Inflammatory macrophage treated with lipopolysaccharide for 4 hours (primary cell): ENCODE measurements at places on chromosomes 12 and 14.

GRCh38 chr14:76486251-76486743 is 110.4 kb downstream of the ESRRB start:
- no peak for DNase-seq

- no peak for DNase-seq
These were observed 82.9 kb upstream of the TRHDE start for GRCh38 chr12:72189266-72189665.

DNA sequence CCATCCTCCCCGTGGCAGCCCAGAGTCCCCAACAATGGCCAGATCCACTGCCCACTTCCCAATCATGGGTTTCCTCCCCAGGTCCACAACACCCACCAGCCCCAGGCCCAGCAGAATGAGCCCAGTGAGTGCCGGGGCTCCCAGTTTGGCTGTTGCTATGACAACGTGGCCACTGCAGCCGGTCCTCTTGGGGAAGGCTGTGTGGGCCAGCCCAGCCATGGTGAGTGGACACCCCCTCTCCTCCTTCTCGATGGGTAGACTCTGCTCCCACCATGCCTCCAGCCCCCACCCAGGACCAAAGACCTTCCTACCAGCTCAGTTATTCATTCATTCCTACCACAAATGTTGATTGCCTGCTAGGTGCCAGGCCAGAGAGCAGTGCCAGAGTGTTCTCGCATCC is 23.8 kb downstream of the PAPLN start:
- no peak for DNase-seq

DNA sequence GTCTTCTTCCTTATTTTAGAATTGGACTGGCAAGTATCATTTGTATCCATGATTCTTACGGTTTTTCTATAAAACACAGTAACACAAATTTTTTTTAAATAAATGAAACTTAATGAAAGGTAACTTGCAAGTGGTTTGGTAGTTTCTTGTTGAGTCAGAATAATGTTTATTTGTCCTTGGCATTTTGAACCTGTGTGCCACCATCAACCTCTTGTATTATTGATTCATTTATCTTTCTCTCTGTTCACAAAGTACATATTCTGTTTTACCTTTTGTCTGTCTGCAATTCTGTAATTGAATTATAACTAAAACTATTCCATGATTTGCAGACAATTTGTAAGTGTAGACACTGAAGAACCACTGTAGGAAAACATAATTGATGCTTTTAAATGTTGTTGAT is 54.7 kb downstream of the MIPOL1 start:
- no peak for DNase-seq

DNA sequence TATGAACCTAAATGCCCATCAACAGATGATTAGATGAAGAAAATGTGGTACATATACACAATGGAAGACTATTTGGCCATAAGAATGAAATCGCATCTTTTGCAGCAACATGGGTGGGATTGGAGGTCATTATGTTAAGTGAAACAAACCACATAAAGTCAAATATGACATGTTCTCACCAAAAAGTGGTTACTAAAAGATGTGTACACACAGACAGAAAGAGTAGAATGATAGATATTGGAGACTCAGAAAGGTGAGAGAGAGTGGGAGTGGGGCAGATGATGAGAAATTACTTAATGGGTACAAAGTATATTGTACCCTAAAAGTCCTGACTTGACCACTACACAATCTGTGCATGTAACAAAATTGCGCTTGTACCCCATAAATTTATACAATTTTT is 19.6 kb downstream of the VWF start:
- DNase-seq = no peak

- no peak for DNase-seq
These were observed 15.6 kb downstream of the OTX2 start for GRCh38 chr14:56794557-56795283.

GRCh38 chr14:78997811-78998210 is 827.6 kb downstream of the NRXN3 start:
- no peak for DNase-seq

DNA sequence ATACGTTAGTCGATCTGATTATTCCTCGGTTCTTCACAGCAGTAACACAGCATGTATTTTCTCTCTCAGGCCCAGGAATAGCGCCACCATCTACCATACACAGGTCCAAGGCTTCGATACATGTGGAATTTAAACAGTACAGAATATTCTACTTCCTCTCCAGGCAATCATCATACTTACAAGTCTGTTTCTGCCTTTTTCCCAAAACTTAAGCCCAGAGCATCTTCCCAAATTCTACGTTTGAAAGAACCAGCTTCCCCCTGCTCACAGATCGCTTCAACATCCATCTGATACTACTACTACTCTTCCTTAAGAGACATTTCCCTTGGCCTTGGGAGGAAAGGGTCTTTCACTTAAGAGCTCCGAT is 626 bp downstream of the TXNDC16 start:
- peak; percentile 29 for DNase-seq

DNA sequence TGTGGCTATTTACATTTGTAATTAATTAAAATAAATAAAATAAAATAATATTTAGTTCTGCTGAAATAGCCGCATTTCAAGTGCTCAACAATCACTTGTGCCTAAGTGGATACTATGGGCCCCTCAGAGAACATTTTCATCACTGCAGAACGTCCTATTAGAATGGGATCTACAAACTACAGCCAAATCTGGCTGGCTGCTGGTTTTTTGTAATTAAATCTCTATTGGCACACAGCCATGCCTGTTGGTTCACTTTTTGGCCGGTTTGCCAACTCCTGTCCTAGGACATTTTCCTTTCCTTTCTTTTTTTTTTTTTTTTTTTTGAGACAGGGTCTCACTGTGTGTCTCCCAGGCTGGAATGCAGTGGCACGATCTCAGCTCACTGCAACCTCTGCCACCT is 9.8 kb downstream of the CCDC63 start:
- no peak for DNase-seq

DNA sequence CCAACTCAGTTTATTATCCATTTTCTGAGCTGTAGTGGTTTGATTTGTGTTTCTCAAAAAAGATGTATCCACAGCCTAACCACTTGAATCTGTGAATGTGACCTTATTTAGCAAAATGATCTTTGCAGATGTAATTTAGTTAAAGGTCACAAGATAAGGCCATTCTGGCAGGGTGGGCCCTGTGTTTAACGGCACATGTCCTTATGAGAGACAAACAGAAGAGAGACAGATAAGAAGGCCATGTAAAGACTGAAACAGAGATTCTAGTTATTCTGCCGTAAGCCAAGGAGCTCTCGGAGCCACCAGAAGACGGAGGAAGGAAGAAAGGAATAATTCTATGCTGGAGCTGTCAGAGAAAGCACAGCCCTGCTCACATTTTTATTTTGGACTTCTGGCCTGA is 374.2 kb downstream of the PRKD1 start:
- no peak for DNase-seq

- DNase-seq = no peak
These were observed 87.1 kb downstream of the FBXL14 start for GRCh38 chr12:1507308-1507707.

DNA sequence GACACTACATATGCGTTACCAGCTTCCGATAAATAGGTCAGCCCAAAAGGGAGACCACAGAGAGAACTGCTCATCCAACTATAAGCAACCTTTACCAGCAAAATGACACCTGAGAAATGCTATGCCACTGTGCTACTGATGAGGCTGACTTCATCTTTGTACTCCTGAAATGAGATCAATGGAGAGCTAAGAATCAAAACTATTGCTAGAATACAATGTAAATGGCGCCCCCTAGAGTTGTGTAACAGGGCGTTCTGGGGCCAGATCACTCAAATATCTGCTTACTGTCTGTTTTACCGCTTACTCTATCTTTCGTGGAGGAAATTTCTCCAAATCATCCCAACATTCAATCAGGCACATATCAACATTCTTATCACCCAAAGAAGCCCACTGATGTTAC is 4.6 kb downstream of the ZNF384 start:
- DNase-seq = peak; percentile 64

DNA sequence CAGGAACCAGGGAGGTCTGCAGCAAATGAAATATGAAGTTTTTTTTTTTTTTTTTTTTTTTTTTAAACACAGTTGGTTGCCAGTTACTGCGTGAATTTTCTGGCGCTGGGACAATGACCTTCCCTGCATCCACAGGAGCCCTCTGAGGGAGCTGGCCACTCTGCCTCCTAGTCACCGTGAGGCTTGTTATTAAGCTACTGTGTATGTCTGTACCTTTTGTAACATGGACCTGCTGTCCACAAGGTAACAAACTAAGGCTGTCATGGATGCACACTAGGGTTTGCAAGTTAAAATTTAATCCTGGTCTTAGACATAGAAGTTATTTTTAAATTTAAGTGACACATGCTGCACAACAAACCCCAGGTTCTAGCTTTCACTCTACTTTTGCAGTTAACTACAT is 211.0 kb downstream of the SSPN start:
- no peak for DNase-seq

DNA sequence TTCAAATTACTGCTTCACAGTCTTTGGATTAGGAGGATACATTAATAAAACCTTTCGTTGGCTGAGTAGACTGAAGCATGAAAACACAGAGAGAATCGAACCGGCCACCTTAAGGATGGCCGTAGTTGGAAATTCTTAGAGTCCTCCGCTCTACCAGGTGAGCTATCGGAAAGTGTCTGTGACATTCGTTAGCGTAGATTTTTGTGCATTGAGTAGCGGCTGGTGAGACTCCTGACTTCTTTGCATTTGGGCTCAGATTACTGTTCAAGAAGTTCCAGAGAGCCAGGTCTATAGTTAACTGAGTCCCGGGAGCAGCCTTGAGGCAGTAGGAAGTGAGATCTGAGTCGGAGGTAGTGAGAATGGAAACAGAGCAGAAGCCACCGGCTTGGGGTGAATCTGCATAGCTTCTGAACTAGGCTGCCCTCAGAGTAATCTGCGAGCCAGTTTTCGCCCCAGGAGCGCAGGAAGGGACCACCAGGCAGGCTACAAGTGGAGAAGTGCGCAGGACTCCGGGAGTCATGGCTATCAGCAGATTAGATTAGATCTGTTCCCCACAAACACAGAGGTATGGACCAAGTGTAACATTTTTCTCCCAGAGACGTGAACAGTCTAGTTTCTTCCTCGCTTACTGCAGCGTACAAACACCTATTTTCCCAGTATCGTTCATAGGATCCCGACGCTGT is 11.0 kb downstream of the OR6S1 start:
- DNase-seq = no peak

DNA sequence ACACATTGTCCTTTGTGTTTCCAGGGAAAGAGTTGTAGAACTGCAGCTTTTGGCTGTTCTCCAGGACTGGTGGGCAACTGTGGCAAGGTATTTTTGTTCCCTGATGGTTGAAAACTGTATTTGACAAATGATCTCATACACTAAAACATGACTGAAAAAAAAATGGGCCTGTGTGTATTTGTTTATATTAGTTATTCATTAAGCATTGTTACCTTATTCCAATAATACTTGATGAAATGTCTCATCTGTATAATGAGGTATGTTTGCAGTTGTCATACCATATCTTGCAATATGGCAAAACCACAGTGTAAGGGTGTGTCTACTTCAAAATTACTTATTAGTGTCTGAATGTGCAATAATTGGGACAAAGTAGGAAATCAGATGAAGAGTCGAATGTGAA is 479.4 kb upstream of the NOVA1 start:
- no peak for DNase-seq

DNA sequence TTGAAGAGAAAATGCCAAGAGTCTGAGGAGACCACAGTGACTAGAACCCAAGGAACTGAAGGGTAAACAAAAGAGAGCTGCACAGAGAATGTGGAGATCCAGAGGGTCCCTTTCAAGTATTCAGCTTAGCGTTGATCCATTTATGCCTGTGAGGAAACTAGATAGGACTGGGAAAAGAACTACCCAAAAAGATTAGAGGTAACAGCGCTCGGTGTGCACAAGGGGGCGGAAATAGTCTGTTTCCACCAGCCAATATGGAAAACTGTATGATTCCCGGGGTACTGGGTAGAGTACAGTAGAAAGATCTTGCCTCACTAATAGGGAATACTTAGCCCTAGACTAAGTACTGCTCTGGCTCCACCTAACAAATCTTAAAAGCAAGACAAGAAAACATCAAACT is 135.5 kb downstream of the DPF3 start:
- no peak for DNase-seq

- peak; percentile 83 for DNase-seq
These were observed 400.9 kb upstream of the PDE3A start for GRCh38 chr12:19967431-19967830.

DNA sequence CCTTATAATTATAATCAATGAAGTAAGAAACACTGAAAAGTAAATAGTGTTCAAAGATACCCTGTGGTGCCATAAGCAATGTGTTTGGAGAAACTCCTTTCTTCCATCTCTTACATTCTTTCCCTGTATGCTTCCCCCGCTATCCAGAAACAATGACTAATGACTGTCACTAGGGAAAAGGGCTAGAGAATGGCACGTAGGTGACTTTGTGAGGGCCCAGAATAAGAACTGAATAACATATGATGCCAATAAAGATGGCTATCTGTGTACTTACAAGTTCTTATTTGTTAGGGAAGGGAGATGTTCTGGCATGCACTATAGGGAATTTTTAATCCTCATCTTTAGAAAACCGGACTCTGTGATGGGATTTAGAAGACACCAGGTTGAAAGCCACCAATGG is 4.7 kb upstream of the KRT7 start:
- DNase-seq = no peak

DNA sequence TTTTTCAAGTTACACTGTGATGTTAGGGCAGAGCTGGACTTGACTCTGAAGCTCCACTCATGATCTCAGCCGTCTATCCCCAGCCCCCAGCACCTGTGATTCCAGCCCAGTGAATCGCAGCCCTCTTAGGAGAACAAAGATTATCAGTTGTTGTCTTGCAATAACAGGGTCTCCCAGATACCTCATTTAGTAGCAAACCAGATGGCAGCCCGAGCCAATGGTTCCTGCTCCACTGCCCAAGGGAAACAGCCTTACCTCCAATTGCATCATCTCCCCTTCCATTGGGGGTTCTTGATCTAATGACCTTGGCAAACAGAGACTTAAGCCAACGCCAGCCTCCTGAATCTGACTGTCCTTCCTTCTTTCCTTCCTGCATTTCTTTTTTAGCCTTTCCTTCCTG is 371.2 kb downstream of the BCL11B start:
- no peak for DNase-seq

DNA sequence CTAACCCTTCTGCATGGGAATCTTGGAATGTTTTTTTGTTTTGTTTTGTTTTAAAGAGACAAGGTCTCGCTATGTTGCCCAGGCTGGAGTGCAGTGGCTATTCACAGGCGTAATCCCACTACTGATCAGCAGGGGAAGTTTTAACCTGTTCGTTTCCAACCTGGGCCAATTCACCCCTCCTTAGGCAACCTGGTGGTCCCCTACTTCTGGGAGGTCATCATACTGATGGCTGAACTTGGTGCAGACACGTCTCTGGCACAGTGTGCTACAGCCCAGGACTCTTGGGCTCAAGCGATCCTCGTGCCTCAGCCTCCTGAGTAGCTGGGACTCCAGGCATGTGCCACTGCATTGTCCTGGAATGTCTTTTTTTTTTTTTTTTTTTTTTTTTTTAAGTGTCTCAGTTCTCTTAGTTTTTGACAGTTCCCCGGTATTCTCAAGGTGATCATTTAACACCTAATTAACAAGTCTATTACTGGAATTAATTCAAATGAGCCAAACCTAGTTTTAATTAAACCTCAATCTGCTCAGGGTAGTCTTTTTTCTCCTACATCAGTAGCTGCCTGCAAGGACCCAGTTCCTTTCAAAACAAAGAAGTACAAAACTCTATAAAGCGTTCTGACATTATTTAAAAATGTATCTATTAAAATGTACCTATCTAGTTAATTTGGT is 49.0 kb upstream of the ISM2 start:
- DNase-seq = no peak
